ENCODE measurements at places on chromosomes 7 and 10. TPM values are rescaled to one million over a fixed set of nuclear protein-coding genes. Genes with fewer than 3 reads are reported as not detected.

LLCFC1 gene
- not detected for total RNA-seq

DNA sequence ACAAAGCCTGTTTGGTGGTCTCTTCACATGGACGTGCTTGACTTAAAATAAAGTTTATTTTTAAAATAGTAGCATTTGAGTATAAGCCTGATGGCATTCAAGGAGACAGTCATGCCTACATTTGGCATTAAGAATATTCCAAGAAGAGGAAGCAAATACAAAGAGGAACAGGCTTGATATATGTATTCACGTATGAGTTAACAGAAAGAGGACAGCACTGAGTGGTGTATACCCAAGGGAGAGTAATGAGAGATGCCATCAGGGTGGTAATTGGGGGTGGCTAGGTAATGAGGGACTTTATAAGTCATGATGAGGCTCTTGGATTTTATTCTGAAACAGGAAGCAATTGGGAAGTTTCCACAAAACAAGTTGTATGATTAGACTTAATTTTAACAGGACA, 363.3 kb downstream of the SEMA3D start:
- no peaks in the 10 kb centered on the region for H3K4me1 ChIP-seq
- H3K4me3 ChIP-seq = no peak overlapping the region
- H3K36me3 ChIP-seq = no peaks in the 10 kb centered on the region
- no peak overlapping the region for H3K27ac ChIP-seq
- DNase-seq = no peak
- no peaks in the 10 kb centered on the region for H3K27me3 ChIP-seq

- H3K4me3 ChIP-seq = no peak overlapping the region
- no peak for DNase-seq
- H3K4me1 ChIP-seq = peaks cover 7% of the 10 kb centered on the region
- H3K27me3 ChIP-seq = no peaks in the 10 kb centered on the region
Observed at GRCh38 chr10:72184156-72184555, 31.7 kb upstream of the ANAPC16 start.

DNA sequence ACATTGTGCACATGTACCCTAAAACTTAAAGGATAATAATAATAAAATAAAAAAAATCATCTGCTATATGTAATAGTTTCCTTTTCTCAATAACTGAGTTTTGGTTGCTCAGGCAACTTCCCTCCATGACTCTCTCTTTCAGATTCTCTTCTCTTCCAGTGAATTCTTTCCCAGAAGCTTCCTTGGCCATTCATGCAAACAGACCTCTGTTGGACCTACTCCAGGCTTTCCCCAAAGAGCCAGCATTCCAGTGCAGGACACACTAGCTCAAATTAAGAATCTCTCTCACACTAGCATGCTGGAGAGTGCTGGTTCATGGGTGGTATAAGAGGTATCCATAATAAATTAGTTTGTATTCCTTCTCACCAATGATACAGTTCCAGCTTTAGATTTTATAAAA, 31.0 kb upstream of the ZEB1 start:
- no peak for DNase-seq
- no peak overlapping the region for H3K27ac ChIP-seq
- H3K4me1 ChIP-seq = peaks cover 3% of the 10 kb centered on the region
- H3K27me3 ChIP-seq = no peaks in the 10 kb centered on the region
- no peaks in the 10 kb centered on the region for H3K36me3 ChIP-seq

- peaks cover 4% of the 10 kb centered on the region for H3K27me3 ChIP-seq
- no peak overlapping the region for H3K4me3 ChIP-seq
Observed at GRCh38 chr10:78349165-78349516, 315.5 kb downstream of the RPS24 start.
